ENCODE measurements at places on chromosomes 4 and X.

GRCh38 chr4:81565142-81565870 lies 93.6 kb upstream of the RASGEF1B start:
- no peak for DNase-seq

- DNase-seq = no peak
These were observed 171.8 kb upstream of the FAM9B start for GRCh38 chrX:9205599-9206223.

- DNase-seq = no peak
These were observed 54.4 kb downstream of the PGRMC1 start for GRCh38 chrX:119290476-119290875.

DNA sequence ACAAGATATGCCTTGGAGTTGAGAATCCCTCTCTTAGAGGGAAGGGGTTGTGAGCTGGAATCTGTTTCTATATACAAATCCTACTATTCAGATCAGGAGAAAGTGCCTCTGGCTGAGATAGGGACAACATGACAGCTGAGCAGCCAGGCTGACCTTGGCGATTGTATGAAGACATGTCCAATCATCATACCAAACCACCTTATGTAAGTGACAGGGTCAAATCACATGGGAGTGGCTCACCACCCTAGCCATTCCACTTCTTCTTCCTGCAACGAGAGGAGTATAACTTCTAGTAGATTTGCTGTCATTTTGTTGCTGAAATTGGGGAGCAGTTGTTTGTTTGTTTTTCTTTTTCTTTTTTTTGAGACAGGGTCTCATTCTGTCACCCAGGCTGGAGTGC lies 48.3 kb upstream of the TMEM150C start:
- DNase-seq = no peak

Measured in stimulated activated CD8-positive, alpha-beta memory T cell treated with anti-CD3 and anti-CD28 coated beads, Interleukin-4, amount 100 ng/mL, for 4 hours (primary cell).